Endothelial cell (in vitro differentiated cells): ENCODE measurements at places on chromosomes 16 and 17. TPM values are rescaled to one million over a fixed set of nuclear protein-coding genes. Genes with fewer than 3 reads are reported as not detected.

GRCh38 chr17:56130631-56131030 is 22.6 kb upstream of the ANKFN1 start:
- DNase-seq = no peak

ESRP2 gene
- 0.64 TPM for total RNA-seq

DNA sequence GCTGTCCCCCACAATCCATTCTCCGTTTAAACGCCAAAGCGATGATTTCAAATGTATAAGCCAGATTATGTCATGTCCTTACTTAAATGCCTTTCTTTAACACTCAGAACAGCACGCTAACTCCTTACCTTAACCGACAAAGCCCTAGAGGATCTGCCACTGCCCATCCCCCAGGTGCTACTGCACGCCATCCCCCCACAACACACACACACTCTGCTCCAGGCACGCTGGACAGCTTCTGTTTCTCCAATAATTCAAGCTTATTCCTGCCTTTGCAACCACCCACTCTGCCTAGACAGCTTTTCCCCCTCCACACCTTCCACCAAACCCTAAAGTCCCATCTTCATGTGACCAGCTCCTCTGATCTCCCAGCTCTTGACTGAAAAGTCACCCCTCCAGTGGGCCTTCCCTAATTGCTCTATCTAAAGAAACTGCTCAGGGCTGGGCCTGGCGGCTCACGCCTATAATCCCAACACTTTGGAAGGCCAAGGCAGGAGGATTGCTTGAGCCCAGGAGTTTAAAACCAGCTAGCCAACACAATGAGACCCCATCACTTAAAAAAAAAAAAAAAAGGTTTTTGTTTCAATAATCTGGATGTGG is 38.9 kb upstream of the RPL38 start:
- no peak for DNase-seq

HSD11B2 gene
- total RNA-seq = 3.3 TPM

DNA sequence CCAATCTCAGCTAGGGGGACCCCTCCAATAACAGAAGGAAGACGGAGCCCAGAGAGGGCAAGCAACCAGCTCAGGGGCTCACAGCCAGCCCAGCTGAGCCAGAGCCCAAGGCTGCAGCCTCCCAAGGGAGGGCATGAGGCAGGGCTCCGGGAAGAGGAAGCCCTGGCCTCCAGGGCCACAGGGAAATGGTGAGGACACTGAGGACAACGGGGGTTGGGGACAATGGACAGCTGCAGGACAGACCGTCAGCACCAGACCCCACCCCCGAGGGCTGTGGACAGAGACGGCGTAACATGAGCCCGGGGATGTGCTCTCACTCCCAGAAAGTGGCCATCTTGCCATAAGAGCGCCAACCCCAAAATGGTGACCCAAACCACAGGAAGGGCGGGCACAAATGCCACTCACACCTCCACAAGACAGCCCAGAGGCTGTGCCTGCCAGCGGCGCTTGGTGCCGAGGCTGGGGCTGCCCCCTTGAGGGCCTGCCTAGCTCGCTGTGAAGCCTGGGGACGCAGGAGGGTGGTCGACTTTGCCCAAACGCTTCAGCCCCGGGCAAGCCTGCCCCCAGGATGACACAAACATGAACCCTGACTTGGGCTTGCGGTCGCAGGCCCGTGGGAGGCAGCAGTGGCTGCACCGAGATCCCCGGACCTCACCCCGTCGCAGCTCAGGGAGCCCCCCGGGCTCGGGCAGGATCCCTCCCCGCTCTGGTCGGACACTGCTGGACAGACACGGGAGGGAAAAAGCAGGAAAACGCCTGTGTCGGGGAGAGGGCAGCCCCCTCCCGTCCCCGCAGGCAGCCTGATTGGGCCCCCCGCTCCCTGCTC is 10.5 kb downstream of the PIMREG start:
- DNase-seq = no peak

DNA sequence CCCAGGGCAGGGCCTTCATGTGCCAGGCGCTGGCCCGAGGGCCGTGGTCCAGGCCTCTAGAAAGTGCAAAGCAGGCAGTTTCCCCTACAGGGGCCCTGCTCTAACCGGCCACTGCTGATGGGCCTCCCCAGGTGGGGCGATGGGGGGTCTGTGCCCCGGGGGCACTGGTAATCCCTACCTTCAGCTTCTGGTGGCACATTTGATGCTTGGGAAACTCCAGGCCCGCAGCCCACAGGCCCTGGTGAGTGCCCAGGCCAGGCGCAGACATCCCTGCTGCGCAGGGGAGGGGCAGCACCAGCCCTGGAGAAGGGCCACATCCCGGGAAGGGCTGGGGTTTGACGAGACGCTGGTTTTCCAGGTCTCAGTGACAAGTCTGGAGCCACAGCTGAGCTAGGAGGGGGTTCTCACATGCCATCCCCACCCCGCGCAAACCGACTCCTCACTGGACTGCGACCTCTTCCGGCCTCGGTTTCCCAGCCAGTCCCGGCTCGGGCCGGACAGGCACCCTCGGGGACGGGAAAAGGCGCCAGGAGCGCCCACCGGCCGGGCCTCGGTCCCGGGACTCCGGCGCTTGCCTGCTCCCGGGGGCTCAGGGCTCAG is 1.6 kb downstream of the DOC2B start:
- DNase-seq = no peak

AOC3 gene
- total RNA-seq = 36.5 TPM
